Fibroblast of skin of abdomen (primary cell): ENCODE measurements at places on chromosomes 4 and X.

- no peak for DNase-seq
Observed at GRCh38 chr4:48018112-48018511, 1.5 kb downstream of the NIPAL1 start.

- DNase-seq = peak; percentile 59
Observed at GRCh38 chr4:138938366-138938690, 77.3 kb upstream of the NOCT start.

DNA sequence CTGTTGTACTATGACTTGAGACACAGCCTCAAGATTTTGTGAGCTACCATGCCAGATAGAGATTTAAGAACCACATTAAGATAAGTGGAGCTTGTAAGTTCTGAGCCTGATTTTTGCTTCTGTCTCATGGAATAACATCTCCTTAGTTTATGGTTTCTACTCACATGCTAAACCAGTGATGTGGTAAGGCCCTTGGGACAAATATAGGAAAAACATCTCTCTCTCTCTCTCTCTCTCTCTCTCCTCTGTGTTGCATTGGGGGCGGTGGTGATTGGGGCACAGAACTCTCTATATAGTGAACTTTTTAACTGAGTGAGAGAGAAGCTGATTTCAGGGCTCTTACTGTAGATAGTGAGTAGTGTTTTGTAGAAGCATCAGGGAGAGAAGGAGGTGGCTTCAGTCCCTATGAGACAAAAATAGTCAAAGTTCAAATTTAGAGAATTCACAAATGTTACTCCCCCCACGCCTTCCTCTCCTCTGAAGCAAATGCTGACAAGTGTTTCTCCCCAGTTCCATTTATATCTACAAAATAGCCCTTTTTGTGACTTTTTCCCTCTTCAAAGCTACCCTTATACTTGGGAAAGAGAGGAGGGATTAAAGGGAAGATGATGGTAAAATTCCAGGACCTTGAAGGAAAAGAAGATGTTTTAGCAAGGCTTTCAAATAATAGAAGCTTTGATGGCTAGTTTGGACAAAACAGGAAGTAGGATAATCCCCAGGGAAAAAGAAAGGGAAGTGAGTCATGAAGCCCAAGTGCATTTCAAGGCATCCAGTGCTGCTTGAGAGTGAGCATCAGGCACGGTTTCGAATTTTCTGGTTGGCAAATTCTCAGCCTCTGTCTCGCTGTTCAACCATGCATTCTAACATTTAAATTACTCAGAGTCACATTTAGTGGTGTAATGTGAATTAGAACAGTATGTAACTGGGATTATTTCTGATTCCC is 134.3 kb upstream of the AP1S2 start:
- DNase-seq = peak; percentile 86

DNA sequence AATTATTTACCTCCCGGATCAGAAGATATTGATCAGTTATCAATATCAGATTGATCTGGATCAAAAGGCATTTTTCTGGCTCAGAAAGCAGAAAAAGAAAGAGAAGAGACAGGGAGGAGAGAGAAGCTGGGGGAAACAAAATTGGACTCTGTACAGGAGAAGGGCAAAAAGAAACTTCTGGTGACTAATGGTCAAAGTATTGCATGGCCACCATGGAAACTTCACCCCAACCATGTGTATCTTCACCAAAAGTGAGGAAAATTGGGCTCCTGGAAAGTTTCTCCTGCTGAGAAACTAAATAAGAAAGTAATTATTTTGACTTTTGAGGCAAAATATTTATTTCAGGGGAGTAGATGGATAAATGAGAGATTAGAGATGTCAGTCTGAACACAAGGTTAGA is 33.9 kb downstream of the RNF150 start:
- DNase-seq = peak; percentile 55

GRCh38 chrX:132426695-132427281 is 62.0 kb downstream of the MBNL3 start:
- DNase-seq = peak; percentile 66

GRCh38 chrX:52422884-52423283 is 54.1 kb downstream of the XAGE2 start:
- DNase-seq = peak; percentile 81

GRCh38 chr4:148452970-148453369 is 10.8 kb upstream of the NR3C2 start:
- no peak for DNase-seq

- DNase-seq = no peak
Observed at GRCh38 chrX:153496590-153496959, 1.8 kb downstream of the BGN start.

GRCh38 chr4:17468619-17469221 is 43.2 kb downstream of the QDPR start:
- peak; percentile 34 for DNase-seq

- no peak for DNase-seq
Observed at GRCh38 chrX:135432881-135433521, 11.3 kb downstream of the SMIM10L2A start.

GRCh38 chrX:112846187-112846586 is 5.6 kb upstream of the AMOT start:
- peak; percentile 49 for DNase-seq

- DNase-seq = no peak
Observed at GRCh38 chr4:24666816-24667477, 82.6 kb upstream of the DHX15 start.

DNA sequence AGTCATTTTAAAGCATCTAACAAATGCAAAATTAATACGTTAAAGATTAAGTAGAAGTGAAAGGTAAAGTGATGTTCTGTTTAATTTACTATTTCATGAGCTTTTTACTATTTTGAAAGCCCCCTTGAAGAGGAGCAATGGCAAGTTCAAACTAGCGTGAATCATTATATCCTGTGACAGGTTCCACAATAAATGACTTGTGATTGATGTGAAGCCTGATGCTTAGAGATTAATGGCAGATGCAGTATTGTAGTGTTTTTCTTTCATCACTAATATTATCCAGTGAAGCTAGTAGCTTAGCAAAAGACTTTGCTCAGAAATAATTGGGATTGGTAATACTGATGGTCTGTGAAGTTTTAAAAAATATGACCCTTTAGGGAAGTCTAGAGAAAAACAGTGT is 57.3 kb downstream of the STOX2 start:
- no peak for DNase-seq

GRCh38 chrX:153886915-153887314 is 942 bp upstream of the L1CAM start:
- DNase-seq = no peak

GRCh38 chrX:11421805-11422524 is 128.8 kb downstream of the AMELX start:
- DNase-seq = no peak

- DNase-seq = no peak
Observed at GRCh38 chr4:25117274-25117673, 43.0 kb downstream of the SEPSECS start.

DNA sequence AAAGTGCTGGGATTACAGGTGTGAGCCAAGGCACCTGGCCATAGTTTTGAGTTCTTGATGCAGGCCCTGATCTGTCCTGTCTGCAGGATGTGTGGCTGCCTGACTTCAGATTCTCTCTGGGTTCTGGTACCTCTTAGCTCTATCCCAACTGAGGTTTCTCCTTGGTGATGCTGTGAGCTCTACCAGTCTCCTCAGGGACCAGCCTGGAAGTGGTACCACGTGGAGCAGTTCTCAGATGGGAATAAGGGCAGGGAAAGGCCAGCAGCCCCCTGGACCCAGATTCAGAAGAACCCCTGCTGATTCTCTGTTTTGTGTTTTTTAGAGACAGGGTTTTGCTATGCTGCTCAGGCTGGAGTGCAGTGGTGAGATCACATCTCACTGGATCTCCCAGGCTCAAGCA is 85.0 kb upstream of the HELT start:
- no peak for DNase-seq

GRCh38 chrX:24294619-24295018 is 19.2 kb downstream of the SUPT20HL2 start:
- DNase-seq = peak; percentile 29

- no peak for DNase-seq
Observed at GRCh38 chrX:110228453-110228852, 89.4 kb downstream of the AMMECR1 start.
